Iris pigment epithelial cell (primary cell): ENCODE measurements at places on chromosomes 16 and 17.
A peak's percentile ranks its signal among the peaks of the same experiment; 100 is the strongest.

DNA sequence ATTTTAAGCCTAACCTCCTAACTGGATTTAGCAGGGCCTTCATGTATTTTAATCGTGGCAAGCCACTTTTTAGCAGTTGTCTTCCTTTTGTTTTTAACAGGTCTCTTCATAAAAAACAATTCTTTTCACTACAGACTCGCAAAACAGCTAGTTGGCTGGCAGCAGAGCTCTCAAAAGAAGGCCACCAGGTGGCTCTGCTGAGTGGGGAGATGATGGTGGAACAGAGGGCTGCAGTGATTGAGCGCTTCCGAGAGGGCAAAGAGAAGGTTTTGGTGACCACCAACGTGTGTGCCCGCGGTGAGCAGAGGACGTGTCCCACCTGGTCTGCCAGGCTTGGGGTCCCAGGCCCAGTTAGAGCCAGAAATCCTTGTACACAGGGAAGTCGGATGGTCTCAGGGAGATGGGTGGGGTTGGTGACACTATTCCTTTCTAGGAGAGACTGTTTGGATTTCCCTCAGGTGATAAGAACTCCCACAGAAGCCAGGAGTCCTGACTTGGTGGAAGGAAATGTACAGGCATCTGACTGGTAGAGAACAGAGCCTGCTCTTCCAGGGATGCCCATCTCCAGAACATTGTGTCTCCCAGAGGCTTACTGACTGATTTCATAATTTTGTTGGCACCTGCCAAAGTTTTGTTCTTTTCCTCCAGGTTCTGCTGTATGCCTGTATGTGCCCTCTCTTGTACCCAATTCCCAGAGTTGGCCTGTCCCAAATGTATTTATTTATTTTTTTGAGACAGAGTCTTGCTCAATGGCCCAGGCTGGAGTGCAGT lies 14.9 kb upstream of the DDX19A start:
- peak; percentile 11 for DNase-seq

GRCh38 chr16:76676356-76676755 lies 399.2 kb downstream of the CNTNAP4 start:
- no peak for DNase-seq

GRCh38 chr17:28982131-28982793 lies 23.6 kb downstream of the SEZ6 start:
- DNase-seq, result peak; percentile 75

GRCh38 chr17:21100636-21101035 lies 26.1 kb upstream of the DHRS7B start:
- DNase-seq, result no peak

- no peak for DNase-seq
Measured at GRCh38 chr16:89690392-89690901, 4.0 kb downstream of the CDK10 start.

DNA sequence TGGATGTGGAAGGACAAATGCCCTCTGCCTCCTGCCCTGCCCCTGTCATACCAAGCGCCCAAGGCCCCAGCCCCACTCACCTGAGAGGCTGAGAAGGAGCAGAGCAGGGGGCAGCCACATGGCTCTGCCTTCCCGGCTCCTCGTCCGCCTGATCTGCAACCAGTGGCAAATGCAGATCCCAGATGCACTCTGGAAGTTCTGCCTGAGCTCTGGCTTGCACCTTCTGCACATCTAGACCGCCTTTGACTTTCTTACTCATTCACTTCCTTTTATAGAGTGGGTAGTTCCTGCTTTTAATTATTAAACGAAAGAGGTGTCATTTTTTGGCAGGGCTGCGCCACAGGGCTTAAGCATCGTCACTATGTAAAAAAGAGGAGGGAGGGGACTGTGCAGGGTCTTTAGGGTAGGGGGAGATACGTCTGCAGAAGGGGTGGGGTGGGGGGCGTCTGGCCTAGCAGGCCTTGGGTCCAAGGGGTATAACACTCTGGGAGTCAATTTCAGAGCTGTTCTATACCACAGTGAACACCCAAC lies at the start of gene CD300LB:
Gene CD300LB, minus strand, starts transcription at position 245 of the 531 bp plus-strand sequence. Its CDS starts 125 bp downstream, at position 120.
- DNase-seq, result no peak

DNA sequence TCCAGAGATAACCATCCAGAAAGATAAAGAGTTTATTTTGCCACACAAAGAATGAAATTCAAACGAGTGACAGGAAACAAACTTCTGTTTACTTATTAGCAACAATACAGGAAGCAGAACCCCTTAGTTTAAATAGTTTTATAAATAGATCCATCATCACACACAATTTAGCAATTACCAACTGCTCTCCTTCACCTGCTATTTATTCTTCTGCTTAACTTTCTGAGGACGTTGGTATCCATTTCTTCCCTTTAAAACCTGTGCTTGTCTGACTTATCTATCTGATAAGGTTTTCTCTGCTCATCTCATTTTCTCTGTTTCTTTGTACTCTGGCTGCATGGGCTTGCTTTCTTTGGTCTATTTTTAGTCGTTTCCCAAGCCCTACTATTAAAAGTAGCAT lies 4.3 kb upstream of the ADAMTS18 start:
- no peak for DNase-seq

DNA sequence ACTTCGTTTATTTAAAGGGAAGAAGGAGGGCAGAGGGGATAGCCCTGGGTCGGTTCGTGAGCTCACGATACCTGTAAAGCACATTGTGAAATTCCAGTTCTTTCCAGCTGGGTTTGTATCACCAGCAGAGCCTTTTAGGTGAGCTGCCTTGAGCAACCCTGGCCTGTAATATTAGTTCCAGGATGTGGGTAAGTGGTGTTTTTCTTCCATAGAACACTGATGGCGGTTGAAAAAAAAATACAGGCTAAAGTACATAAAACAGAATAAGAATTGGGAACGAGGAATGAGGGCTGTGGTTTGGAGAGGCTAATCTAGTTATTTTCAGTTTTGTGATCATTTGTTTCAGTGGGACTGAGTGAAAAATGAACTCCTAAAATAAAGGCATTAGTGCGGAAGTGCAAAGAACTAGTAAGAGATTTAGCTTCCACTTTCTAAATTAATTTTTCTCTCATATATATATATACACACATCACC lies 20.6 kb downstream of the HS3ST3B1 start:
- DNase-seq, result peak; percentile 37
